ENCODE measurements at places on chromosomes 4 and X.

DNA sequence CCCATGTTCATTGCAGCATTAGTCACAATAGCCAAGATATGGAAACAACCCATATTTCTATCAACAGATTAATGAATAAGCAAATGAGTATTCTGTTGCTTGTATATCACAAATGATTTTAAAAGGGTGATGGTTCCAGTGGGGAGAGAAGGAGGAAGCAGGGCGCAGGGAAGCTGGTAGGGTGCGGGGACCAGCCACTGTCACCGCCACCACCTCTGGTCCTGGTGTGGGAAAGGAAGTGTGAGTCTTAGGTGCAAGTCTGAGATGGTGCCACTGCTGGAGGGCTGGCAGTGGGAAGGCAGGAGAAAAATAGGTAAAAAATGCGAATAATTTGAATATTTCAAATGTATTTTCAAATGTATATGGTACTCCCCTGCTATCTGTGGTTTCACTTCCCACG, 286.8 kb upstream of the DDX53 start:
- no peak for DNase-seq

- no peak for DNase-seq
Observed at GRCh38 chr4:88865046-88865445, 167.4 kb upstream of the NAP1L5 start.

- DNase-seq: no peak
Observed at GRCh38 chr4:40842725-40843423, 93.1 kb downstream of the NSUN7 start.

GRCh38 chr4:92953462-92953861, 649.7 kb downstream of the GRID2 start:
- no peak for DNase-seq

- peak; percentile 11 for DNase-seq
Observed at GRCh38 chrX:103586314-103586646, 965 bp downstream of the TCEAL4 start.

DNA sequence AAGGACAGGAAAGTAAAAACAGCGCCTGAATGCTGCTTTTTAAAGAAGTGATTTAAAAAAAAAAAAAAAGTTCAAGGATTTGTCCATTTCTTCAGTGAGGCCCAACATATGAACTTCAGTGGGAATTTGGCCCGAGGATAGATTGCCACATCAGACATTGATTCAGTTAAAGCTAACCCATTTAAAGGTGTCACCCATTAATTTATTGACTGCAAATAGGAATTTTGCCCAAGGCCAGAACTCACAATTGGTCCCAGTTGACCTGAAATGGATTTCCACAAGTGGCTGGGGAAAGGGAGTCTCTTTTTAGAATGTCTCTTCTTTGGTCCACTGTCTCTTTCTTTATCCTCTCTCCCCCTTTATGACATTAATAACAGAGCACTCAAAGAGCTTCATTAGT, 86.5 kb upstream of the RPL34 start:
- no peak for DNase-seq

GRCh38 chrX:39542316-39542715, 555.4 kb downstream of the BCOR start:
- no peak for DNase-seq
